ENCODE measurements at places on chromosomes 1 and 21.

DNA sequence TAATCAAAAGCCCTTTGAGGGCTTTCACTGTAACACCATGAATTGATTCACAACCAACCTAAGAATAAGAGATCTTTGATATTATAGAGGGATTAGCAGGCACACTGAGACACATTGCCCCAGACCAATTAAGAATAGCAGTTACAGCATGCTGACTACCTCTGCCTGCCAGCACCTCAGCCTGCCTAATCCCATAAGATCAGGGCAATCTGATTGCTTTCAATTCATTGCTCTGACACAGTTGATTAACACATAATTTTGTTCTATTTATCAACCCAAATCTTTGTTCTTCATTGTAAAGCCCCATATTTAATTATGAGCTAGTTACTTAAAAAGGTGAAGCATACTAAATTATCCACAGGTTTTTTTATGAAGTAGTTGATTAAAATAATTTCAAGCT, 548.8 kb upstream of the ZP4 start:
- no peak for DNase-seq

DNA sequence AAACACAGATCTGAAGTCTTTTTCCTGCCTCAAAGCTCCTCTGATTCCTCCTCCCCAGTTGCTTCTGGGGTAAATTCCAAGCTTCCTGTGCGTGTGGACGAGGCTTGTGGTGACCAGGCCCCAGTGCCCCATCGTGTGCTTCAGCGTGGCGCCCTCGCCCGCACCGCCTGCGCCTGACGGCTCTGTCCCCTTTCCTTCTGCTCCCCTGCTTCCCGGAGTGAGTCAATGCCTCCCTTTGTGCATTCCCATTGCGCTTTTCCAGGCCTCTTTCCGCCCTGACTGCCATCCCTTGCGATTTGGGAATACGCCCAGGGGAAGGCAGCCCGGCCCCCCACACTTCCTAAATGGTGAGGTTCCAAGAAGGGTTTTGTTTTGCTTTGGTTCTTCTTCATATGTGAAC, 36.3 kb downstream of the FAAP20 start:
- DNase-seq: no peak

DNA sequence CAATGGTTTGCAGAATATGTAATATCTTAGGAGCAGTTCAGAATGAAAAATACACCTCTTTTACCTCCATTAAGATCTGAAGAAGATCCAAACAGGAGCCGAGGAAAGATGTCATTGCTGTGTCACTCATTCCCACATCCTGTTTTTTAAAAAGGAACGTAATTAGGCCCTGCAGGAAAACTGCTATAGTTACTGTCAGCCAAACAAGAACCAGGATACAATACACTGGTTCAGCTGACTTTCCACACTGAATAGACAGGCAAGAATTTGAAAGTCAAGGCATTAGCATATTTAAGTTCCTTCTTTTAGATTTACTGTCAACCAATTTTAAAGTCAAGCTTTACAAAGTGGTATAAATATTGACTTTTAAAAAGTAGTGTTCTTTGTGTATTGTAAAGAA, 63.8 kb downstream of the IARS2 start:
- no peak for DNase-seq

GRCh38 chr1:214862421-214862820, 220.1 kb upstream of the KCNK2 start:
- no peak for DNase-seq

DNA sequence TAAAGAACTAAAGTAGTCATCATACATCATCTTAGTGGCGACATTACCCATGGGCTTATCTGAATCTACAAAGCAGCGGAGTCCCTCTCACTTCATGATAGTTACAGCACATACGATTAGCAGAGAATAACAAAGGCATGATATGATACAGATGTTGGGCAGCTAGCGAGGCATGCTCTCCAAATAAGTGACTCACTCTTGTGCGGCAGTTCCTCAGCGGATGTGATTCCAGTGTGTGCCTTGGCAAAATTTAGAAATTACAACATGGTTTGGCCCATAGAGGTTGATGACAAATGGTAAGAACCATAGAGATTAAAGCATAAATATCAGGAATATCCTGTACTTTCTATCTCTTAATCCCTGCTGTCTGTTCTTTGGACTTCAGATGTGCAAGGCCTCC, 48.1 kb upstream of the PAXBP1 start:
- DNase-seq: no peak

DNA sequence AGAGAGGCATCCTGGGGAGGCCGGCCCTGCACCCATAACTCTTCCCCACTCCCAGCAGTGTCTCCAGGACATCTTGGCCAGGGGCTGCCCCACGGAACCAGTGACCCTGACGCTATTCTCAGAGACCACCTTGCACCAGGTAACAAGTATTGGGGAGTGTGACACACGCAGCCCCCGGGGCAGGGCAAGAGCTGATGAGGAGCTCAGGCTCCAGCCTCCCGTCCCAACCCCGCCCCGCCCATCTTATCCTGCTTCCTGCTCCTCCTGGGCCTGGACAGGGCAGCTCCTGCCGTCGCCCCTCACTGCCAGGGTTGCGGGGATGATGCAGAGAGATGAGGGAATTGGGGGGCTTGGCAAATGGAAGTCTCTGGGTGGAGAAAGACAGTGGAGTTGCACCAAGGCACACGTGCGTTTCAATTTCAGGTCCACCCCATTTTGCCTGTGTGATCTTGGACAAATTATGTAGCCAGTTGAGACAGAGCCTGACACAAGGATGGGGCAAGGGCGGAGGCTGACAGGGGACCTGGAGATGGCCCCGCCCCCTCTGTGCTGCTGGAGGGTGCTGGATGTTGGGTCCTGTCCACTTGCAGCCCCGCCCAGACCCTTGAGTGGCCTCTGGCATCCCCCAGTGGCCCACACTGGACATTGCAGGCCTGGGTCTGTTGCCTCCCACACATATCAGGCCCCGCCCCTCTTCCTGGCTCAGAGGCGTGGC, 10.7 kb downstream of the CLCNKA start:
- DNase-seq: no peak

DNA sequence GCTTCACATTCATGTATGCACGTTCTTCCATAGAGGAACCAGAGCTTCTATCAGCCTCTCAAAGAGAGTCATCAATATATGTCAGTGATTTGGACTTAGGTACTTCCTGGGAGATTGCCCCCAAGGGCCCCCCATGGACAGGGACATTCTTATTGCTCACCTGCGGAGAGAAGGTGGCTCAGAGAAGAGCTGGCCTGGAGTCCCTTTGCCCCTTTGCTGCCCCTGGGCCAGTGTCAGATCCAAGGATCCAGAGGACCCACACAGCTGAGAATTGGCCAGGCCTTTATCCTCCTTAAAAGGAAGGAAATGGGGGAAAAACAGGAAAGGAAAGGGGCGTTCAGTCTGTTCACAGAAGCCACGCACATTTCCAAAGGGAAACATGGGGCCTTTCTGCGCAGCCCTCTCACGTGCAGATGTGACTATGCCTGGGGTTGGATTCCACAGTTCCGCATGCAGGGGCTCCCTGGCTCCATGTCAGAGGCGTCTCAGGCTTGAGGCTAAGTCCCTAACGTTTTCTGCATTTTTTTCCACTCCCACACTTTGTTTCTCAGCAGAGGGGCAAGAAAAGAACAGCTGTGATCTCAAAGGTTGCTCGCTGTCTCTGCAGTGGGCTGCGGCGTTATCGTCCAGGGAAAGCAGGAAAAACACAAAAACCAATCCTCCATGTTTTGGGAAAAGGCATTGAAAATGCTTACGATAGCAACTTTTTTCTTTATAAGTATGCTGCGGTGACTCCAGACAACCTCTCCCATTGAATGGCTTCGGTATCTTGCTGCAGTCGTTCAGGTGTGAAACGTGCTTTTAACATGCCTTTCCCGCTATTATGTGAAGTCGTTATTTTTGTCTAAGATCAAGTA, 5.9 kb downstream of the C1orf226 start:
- DNase-seq: no peak

DNA sequence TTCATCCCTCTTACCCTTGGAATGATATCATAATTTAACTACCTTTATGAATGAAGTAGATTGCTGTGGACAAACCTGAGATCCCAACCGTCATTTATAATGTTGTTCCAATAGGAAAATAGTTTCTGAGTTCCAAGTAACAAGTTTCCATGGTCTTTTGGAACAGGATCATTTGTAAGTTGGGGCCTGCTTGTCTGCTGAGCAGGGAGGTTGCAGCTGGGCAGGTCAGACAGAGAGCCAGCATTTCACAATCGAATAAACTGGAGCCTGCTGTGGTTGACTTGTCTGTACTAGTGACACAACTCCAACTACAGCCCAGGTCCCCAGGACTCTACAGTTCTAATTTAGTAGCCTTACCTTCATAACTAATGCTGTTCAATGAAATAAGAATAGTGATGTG, 18.6 kb upstream of the RALGPS2 start:
- DNase-seq: no peak

- DNase-seq: no peak
Measured at GRCh38 chr1:114331936-114332335, 178.3 kb upstream of the SYT6 start.

DNA sequence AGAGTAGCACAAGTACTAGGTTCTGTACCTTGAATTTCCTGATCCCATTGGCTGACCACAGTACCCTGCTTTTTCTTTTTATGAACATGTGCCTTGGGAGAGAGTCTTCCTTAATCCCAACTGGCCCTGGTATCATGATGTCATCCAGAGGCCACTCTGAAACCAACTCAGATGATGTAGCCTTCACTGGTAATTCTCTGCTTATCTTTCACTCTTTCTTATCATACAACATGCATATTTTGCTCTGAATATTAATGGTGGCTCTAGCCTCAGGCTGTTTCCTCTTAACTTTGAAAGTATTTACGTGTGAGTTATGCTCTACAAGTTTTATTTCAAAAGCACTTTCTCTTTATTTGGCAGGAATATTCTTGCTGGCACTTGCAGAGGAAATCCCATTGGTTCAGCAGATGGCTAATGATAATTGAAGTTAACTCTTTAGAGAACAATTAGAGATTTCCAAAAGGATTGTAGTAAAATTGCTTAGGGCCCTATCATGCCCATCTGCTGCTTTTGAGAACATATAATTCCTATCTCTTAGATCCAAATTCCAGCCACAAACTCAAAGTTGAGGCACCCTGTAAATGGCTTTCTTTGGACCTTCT, 86.1 kb downstream of the PTGER3 start:
- DNase-seq: no peak

DNA sequence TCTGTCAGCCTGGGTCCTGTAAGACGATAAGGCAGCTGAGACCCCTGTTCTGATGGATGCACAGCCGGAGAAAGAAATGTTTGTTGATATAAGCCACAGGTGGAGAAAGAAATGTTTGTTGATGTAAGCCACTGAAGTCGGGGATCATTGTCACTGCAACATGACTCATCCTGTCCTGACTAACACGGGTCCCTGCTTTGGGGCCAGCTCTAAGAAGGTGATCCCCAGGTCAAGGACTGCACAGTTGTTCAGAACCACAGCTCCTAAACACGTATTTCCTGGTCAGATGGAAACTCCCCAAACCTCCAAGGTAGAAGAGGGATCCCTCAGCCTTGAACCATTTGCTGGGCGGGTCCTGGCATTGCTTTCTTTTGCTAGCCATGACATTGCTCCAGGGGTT, 86.4 kb upstream of the IGSF21 start:
- DNase-seq: no peak

- DNase-seq: no peak
Measured at GRCh38 chr1:33392206-33392605, 38.7 kb downstream of the PHC2 start.

- no peak for DNase-seq
Measured at GRCh38 chr21:17105932-17106331, 406.9 kb upstream of the CXADR start.

- DNase-seq: no peak
Measured at GRCh38 chr1:12447307-12447706, 170.7 kb downstream of the DHRS3 start.

DNA sequence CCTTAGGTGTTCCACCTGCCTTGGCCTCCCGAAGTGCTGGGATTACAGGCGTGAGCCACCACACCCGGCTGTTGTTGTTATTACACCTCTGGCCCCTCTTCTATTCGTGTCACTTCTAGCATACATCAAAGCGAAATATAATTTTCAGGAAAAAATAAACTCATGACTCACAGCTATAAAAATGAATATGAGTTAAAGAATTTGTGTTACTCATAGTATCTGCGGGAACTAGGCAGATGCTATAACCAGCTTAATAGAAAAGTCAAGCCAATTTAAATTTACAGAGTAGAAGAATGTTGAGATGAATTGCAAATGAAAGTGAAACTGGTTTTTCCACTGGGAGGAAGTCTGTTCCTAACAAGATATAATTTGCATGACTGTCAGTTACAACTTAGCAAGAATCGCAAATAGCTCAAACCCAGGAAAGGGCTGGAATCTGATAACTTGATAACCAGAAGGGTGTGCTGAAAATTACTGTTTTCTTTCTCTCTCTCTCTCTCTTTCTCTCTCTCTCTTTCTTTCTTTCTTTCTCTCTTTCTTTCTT, 11.2 kb downstream of the OR2W3 start:
- no peak for DNase-seq

GRCh38 chr1:90149101-90149500, 154.2 kb downstream of the ZNF326 start:
- DNase-seq: no peak

DNA sequence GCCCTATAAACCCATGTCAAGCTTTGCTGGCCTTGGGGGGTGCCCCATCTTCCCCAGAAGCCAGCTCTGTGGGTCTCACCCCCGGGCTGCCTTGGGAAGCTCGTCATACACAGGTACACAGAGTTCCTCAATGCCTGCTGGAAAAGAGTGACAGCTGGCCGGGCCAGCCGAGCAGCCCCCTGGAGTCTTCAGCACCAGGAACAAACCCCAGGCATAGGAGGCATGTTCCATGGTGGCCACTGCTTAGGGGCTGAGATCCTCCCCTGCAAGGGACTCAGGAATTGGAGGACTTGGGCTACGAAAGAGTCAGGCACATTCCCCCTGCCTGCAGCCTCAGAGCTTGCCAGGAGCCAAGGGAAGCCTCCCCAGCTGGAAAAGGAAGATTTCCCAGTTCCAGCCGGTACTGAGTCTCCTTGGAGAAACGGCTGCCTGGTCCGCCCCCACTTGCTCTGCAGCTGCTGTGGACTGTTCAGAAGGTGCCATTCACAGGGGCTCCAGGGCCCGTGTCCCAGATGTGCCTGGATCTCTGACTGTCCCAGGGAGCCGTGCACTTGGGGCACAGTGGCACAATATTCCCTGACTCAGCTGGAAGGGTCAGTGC, 89.5 kb downstream of the STUM start:
- no peak for DNase-seq
